HCT116 (cell line): ENCODE measurements at places on chromosomes 16 and 17. TPM values are rescaled to one million over a fixed set of nuclear protein-coding genes. Genes with fewer than 3 reads are reported as not detected.

DNA sequence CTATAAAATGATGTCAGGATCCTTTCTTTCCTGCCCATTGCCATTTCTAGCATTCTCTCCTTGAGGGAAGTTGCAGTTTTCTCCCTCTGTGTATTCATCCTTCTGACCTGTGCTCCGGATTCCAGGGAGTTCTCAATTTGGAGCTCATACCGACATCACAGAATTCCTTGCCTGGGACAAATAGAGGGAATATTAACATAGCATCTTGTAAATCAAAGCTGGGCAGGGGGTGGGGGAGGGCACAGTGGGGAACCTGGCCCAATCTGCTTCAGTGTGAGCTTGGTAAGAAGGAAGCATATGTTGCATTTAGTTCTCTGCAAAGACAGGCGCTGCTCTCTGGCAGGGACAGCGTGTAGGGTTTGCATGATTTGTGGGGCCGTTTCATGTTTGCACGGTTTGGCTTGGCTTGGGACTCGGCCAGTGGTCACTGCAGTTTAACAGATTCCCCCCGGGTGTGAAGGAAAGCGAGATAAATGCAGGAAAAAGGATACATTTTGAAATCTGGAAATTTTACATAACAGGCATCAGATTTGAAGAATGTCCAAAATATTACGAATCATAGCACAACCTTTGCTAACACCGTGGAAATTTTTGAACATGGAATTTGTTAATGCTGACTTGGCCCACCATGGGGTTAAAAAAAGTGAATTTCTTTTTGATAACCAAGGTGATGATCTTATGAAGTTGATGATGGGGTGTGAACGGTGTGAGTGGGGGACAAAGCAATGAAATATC, 178.0 kb downstream of the WWOX start:
- no peak for DNase-seq

The HASPIN gene
- 19.6 TPM for total RNA-seq

The CIBAR2 gene
- 0.27 TPM for total RNA-seq

DNA sequence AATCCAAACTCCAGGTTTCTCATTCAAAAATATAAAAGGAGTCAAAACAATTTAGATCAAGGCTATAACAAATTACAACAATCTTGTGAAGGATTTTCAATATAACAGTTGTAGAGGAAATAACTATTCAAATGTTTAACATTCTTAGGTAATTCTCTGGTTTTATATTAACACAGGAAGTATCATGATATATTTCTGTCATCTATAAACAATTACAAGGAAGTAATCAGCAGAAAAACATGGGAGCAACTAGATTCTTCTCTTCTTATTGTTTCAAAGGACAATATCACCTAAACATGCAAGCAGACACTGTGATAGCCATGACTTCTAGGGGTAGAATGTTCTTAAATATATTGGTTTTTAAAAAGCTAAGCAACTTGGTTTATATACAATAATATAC, 49.9 kb downstream of the FBXL20 start:
- DNase-seq: no peak

DNA sequence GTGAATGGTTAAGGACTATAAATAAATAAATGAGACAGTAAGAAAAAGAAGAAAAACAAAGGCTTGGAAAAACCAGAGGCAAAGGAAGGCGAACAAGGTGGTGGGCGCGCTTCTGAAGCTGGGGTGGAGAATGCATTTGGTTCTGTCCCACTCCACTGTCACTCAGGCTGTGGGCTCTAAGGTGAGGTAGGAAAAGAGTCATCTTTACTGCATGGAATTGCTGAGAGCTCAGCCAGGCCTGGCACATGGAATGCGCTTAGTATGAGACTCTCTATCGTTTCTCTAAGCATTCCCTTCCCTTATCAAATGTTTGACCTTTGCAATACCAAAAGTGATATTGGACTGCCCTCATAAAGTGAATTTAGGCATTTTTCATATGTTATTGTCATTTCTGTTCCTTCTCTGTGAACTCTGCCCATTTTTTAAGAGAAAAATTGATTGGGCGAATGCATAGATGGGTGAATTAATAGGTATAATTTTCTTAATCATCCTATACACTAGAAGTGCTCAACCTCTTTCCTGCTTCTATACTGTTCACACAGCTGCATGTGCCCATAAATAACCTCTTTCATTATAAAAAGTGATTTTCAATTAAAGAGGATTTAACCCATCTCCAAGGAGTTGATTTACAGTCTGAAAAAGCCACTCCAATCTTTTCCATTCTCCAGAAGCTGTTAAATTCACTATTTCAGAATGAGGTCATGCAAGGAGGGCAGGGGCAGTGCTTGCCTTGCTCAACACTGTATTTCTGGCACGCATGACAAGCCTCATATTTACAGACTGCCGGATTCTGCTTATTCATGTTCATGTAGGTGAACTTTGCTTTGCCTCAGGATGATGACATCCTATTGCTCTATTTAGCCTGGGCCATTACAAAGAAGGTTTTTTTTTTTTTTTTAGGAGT, 87.7 kb downstream of the MYH10 start:
- no peak for DNase-seq

GRCh38 chr16:84678541-84678940, 21.3 kb upstream of the USP10 start:
- DNase-seq: no peak

The ABCA6 gene
- total RNA-seq: 0.44 TPM

- DNase-seq: no peak
These were observed 3.1 kb upstream of the SOX9 start for GRCh38 chr17:72117535-72118334.

DNA sequence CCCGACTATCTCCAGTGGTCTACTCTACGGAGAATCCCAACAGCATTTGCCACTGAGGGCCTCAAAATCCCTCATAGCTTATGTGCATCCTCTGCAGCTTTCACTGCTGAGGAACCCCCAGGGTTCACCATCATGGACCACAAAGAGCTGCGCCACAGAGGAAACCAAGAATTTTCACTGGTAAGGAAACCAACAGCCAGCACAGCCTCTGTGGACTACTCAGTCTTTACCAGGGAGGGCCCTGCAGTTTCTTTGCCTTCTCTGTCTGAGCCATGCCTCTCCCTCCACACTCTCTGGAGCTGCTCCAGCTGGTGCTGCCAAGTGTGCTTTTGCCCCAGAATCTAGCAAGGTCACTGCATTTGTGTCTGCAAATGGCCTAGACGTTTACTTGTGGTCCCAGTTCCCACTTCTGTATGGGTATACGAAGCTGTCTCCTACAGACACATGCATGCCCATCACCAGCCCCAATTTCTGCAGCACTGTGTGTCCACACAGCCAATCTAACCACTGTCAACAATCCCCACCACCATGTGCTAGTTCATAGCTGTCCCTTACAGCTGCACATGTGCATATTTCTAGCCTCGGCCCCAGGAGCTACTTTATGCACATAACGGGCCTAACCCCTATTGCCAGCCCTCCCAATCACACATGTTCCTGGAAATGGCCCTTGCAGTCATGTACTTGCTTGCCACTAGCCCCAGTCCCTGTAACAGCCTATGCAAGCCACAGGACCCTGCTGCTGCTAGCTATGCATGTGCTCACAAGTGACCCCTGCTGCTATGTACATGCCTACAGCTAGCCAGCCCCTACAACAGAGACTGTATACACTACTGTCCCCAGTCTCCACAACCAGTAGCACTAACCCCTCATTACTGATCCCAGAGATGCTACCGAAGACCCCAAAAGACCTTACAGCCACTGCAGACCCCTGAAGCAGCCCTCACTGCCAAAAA, 1437.4 kb downstream of the CDH11 start:
- no peak for DNase-seq

- DNase-seq: no peak
These were observed 22.3 kb upstream of the PLLP start for GRCh38 chr16:57306676-57307341.

DNA sequence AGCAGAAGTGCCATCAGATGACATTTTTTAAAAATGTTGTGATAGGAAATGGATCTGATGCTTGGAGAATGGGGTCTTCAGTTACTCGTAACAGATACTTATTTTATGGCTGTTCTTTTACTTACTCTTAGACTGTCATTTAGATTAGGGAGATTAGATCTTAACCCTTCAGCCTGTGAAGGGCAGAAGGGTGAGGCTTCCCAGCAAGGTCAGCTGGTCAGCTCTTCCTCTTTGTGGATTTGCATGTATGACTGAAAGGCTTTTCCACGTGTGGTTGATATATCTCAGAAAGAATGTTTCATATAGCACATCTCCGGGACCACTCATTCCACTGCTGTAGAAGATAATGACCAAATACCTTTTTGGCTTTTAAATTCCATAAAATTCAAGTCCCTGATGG, 27.4 kb downstream of the GRB7 start:
- DNase-seq: no peak

The KRT33B gene
- total RNA-seq: not detected

- no peak for DNase-seq
These were observed 17.7 kb upstream of the TOM1L1 start for GRCh38 chr17:54882950-54883349.

DNA sequence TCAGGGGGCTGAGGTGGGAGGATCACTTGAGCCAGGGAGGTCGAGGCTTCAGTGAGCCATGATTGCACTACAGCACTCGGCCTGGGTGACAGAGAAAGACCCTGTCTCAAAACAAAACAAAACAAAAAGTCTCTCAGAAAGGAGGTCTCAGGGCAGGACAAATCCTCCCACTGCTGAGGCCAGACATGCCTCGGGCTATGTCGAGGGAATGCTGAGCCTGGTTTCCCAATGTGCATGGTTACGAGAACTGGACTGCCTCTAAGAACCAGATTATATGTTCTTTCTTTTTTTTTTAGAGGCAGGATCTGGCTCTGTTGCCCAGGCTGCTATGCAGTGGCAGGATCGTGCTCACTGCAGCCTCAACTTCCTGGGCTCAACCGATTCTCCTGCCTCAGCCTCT, 27.6 kb downstream of the TRAP1 start:
- DNase-seq: no peak

GRCh38 chr16:10039220-10040096, 142.8 kb downstream of the GRIN2A start:
- no peak for DNase-seq

The TP53TG3F gene
- not detected for total RNA-seq

The SYNGR3 gene
- total RNA-seq: 11.5 TPM

DNA sequence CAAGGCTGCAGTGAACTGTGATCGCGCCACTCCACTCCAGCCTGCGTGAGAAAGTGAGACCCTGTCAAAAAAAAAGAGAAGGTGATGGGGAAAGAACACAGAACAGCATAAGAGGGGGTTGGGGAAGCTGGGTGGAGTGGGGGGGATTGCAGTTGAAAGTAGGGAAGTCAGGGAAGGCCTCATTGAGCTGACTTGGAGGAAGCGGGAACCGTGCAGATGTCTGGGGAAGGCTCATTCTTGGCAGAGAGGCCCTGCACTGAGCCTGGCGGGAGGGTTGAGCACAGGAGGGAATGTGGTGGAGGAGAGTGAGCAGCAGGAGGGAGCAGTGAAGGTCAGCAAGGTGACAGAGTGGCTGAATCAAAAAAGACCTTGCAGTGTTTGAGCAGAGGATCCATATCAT, 26.9 kb downstream of the IL4R start:
- DNase-seq: no peak

The SULT1A4 gene
- 7.2 TPM for total RNA-seq

GRCh38 chr17:27782791-27783206, 17.5 kb downstream of the NOS2 start:
- DNase-seq: no peak

The TRPV2 gene
- 2.7 TPM for total RNA-seq

DNA sequence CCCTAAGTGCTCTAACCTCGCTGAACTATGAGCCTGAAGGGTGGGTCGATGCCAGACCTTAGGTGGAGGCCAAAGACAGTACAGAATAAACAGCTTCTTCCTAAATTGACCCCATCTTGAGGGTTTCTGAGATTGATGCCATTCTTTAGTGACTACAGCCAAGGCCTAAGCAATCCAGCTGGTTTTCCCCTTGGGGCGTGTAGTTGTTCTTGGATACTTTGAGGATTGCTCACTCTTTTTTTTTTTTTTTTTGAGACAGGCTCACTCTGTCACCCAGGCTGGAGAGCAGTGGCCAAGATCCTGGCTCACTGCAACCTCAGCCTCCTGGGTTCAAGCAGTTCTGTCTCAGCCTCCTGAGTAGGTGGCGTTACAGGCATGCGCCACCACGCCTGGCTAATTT, 2.0 kb downstream of the OVCA2 start:
- DNase-seq: no peak

GRCh38 chr16:3859889-3860288, 20.6 kb downstream of the CREBBP start:
- no peak for DNase-seq

DNA sequence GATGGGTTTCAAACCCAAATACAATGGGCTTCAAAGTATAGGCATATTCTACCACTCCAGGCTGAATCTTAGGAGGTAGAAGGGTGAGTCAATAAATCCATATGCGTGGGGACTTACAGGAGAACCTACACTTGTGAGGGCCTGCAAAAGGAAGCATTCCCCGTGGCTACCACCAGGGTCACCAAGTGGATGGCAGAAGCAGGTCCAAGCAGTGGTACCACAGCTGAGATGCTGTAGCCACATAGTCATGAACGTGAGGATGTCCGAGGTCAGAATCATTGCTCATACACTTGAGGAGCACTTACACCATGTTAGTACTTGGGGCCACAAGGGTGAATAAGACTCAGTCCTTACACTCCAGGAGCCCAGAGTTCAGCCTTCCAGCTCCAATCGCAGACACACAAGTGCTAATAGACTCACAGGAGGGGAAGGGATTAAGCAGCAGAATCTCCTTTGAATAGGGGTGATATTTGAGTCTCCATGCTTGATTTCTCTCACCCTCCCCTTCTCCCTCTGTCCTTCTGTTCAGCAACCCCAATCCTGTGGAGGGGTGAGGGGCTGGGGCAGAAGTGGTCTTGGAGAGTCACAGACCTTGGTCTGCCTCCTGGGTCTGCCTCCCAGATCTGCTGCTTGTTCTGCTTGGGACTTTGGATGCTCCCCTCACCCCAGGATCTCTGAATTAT, 42.5 kb upstream of the ASIC2 start:
- no peak for DNase-seq

GRCh38 chr17:53118948-53119347, 703.8 kb upstream of the KIF2B start:
- no peak for DNase-seq

GRCh38 chr17:31841850-31842194, 17.2 kb downstream of the COPRS start:
- DNase-seq: no peak

- DNase-seq: no peak
These were observed 20.9 kb downstream of the ENGASE start for GRCh38 chr17:79095345-79096055.

GRCh38 chr16:46908540-46909372, 24.6 kb downstream of the GPT2 start:
- peak; percentile 57 for DNase-seq

GRCh38 chr17:20095336-20096080, 86.3 kb downstream of the SPECC1 start:
- DNase-seq: peak; percentile 22

DNA sequence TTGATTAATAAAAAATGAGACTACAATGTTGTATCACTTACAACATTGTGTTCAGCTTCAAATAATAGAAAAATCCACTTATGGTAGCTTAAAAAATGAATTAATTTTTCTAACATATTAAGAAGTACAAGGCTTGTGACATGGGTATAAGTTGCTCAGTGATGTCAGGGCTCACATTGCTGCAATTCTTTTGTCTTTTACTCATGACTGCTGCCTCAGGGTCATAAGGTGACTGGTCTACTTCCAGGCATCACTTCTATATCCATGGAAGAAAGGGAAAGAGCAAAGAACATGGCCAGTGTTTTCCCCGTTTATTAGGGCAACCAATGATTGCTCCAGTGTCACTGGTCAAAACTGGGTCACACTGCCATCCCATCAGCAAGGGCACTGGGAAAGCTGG, 295.3 kb downstream of the MAP2K4 start:
- DNase-seq: no peak

The NACA2 gene
- not detected for total RNA-seq
